Natural killer cell (primary cell): ENCODE measurements at places on chromosomes 13 and 19. TPM values are rescaled to one million over a fixed set of nuclear protein-coding genes. Genes with fewer than 3 reads are reported as not detected.

DNA sequence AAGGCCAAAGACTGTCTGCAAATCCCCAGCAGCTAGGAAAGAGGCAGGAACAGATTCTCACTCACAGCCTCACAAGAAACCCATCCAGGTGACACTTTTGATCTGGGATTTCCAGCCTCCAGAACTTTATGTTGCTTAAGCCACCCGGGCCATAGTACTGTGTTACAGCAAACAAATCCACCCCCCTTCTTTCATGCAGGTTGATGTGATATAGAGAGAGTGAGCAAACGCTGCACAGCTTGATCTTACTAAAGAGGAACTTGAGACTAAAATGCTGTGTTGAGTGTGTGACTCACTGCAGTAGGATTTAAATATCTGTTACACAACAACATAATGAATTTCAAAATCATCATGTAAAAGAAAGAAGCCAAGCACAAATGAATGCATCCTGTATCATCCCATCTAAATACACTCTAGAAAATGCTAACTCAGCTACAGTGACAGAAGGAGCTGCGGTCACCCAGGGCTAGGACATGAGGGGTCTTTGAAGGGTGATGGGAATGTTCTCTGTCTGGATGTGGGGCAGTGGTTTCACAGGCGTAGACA lies 32.2 kb downstream of the RCBTB2 start:
- peak overlapping the region; percentile 34 for H3K27ac ChIP-seq
- H3K27me3 ChIP-seq = no peaks in the 10 kb centered on the region
- no peak overlapping the region for H3K4me3 ChIP-seq

DNA sequence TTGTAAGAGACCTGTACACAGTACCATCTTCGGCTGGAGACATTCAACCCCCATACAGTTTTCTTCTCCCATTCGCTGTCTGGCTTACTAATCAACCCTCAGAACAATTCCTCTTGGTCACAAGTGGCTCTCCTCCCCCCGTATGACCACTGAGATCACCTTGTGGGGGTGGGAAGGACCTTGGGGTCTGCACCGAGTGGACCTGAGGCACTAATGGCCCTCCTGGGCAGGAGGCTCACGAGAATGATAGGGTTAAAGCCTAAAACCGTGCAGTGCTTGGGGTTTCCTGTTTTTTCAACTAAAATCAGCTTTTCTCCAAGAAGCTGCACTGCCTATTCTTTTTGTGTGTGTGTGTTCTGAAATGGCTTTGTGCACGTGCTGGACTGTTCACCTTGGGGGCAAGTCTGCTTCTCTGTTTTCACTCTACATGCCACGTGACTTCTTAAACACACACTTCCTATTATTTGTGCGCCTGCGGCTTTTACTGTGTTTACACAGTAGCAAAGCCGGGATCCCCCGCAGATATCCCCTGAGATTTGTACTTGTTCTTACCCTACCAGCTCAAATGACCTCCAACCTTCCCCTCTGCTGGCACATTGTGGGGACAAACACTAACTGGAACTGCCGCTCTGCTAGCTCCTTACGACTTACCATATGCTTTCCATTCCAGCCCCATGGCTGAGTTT lies 12.3 kb downstream of the RBM26 start:
- DNase-seq = peak; percentile 76
- H3K27me3 ChIP-seq = no peaks in the 10 kb centered on the region
- H3K36me3 ChIP-seq = peaks cover 9% of the 10 kb centered on the region
- H3K4me3 ChIP-seq = no peak overlapping the region
- peaks cover 15% of the 10 kb centered on the region for H3K4me1 ChIP-seq

DNA sequence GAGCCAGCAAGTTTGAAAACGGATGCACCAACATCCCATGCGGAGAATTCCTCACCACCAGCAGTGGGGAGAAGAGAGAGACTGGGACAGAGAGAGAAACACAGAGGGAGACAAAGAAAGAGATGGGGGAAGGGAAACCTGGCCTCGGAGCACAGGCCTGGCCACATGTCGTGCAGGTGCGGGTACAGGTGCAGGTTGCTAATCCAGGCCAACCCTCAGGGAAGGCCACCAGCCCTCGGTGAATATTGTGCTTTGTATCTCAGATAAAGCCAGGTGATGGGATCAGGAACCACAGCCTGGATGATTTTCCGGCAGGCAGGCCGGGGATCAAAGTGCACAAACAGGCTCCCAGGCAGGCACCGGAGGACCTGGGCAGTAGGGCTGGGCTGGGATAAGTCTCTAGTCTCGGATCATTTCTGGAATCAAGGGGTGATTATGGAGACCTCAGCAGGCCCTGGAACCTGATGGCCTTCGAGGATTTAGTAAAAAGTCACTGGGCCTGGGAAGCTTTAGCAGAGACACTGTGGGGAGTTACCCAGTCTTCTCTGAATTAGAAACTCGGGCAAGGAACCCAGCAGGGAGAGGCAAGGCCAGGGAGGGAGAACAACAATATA lies 3.7 kb downstream of the GAS6 start:
- H3K27ac ChIP-seq = no peak overlapping the region
- no peaks in the 10 kb centered on the region for H3K36me3 ChIP-seq
- H3K4me1 ChIP-seq = peaks cover 20% of the 10 kb centered on the region
- DNase-seq = no peak
- no peak overlapping the region for H3K4me3 ChIP-seq

GRCh38 chr19:57057036-57057686 lies 62.6 kb upstream of the USP29 start:
- no peak overlapping the region for H3K27ac ChIP-seq
- no peak for DNase-seq
- H3K4me3 ChIP-seq = no peak overlapping the region
- H3K36me3 ChIP-seq = no peaks in the 10 kb centered on the region

GRCh38 chr13:46165485-46166223 lies 16.3 kb downstream of the LCP1 start:
- H3K4me1 ChIP-seq = peaks cover 54% of the 10 kb centered on the region
- no peaks in the 10 kb centered on the region for H3K27me3 ChIP-seq
- DNase-seq = peak; percentile 26
- no peak overlapping the region for H3K4me3 ChIP-seq
- H3K36me3 ChIP-seq = peaks cover 31% of the 10 kb centered on the region

DNA sequence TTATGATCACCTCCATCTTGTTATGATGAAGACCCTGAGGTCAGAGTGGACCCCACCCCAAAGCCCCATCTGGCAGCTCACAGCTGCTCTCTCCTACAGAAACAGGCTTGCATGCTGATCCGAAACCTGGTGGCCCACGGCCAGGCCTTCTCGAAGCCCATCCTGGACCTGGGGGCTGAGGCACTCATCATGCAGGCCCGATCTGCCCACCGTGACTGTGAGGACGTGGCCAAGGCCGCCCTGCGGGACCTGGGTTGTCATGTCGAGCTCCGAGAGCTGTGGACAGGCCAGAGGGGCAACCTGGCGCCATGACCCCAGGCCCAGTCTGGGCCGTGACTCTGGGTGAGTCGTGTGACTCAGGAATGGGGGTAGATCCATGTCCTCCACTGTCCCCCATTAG lies 6.5 kb upstream of the SLC25A42 start:
- H3K36me3 ChIP-seq = peaks cover 33% of the 10 kb centered on the region
- H3K27me3 ChIP-seq = no peaks in the 10 kb centered on the region
- no peaks in the 10 kb centered on the region for H3K4me1 ChIP-seq
- no peak overlapping the region for H3K27ac ChIP-seq
- H3K4me3 ChIP-seq = no peak overlapping the region

The CEBPA gene
- 8.2 TPM for total RNA-seq

- DNase-seq = no peak
- H3K4me1 ChIP-seq = no peaks in the 10 kb centered on the region
- H3K27me3 ChIP-seq = no peaks in the 10 kb centered on the region
- no peak overlapping the region for H3K27ac ChIP-seq
- H3K4me3 ChIP-seq = no peak overlapping the region
Observed at GRCh38 chr13:44543369-44543768, 32.8 kb downstream of the TSC22D1 start.

The RABAC1 gene
- 100.0 TPM for total RNA-seq

The C13orf42 gene
- not detected for total RNA-seq

- no peaks in the 10 kb centered on the region for H3K27me3 ChIP-seq
- no peak overlapping the region for H3K27ac ChIP-seq
- no peaks in the 10 kb centered on the region for H3K36me3 ChIP-seq
- DNase-seq = no peak
- no peak overlapping the region for H3K4me3 ChIP-seq
Observed at GRCh38 chr13:25214491-25215252, 42.6 kb upstream of the AMER2 start.

GRCh38 chr13:99218969-99219368 lies 18.3 kb downstream of the UBAC2 start:
- peaks cover 64% of the 10 kb centered on the region for H3K4me1 ChIP-seq
- DNase-seq = peak; percentile 90
- peak overlapping the region; percentile 74 for H3K27ac ChIP-seq
